Epithelial cell of proximal tubule (primary cell): ENCODE measurements at places on chromosomes 4 and X.

DNA sequence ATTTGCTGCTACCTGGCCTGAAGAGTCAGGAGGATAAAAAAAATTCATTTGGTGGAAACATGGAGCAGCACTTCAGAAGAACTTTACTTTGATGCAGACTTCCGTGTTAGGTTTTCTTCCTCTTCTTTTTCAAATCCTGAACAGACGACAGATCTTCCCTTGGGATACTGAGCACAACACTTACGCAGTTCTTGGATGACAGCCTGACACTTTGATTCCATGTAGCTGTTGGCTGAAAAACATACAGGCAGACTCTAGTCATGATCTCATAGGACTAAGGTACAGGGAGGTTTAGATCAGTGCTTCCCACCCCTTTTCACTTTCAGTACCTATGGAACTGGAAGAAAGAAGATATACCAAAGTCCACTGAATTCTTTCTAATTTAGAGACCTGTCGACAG, 9.2 kb downstream of the CMC4 start:
- no peak for DNase-seq

DNA sequence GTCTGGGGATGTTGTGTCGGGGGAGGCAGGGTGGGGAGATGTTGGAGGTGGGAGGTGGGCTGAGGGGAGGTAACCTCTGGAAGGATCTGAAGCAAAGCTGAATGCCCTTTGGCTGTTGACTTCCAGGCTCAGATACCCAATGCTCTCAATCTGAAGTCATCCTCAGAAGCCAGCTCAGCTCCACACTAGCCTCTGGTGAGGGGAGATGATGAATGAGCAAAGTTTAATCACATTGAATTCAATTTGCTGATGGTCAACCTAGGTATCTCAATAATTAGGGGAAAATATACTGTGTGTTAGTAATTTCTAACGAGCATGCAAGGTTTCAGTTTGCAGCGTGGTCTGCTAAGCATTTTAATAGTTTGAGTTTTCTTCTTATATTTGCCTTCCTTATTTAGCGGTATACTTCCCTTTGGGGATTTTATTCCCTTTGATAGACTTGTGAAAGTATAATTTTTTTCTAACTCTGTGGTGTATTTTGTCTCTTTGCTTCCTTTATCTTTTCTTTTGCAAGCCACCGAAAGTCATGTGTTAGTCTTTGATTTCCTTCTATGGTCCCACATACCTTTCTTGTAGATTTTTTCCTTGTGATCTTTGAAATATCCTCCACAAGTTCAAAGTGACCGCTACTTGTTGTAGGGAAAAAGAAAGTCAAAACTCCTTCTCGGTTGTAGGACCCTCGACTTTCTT, 146.3 kb upstream of the LEF1 start:
- DNase-seq: no peak

DNA sequence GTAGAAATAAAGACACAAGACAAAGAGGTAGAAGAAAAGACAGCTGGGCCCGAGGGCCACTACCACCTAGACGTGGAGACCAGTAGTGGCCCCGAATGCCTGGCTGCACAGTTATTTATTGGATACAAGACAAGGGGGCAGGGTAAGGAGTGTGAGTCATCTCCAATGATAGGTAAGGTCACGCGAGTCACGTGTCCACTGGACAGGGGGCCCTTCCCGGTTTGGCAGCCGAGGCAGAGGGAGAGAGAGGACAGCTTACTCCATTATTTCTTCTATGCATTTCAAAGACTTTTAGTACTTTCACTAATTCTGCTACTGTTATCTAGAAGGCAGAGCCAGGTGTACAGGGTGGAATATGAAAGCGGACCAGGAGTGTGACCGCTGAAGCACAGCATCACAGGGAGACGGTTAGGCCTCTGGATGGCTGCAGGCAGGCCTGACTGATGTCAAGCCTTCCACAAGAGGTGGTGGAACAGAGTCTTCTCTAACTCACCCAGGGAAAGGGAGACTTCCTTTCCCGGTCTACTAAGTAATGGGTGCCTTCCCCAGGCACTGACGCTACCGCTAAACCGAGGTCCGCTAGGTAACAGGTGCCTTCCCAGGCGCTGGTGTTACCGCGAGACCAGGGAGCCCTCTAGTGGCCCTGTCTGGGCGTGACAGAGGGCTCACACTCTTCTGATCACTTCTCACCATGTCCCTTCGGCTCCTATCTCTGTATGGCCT, 44.9 kb downstream of the ZBTB49 start:
- DNase-seq: peak; percentile 12

DNA sequence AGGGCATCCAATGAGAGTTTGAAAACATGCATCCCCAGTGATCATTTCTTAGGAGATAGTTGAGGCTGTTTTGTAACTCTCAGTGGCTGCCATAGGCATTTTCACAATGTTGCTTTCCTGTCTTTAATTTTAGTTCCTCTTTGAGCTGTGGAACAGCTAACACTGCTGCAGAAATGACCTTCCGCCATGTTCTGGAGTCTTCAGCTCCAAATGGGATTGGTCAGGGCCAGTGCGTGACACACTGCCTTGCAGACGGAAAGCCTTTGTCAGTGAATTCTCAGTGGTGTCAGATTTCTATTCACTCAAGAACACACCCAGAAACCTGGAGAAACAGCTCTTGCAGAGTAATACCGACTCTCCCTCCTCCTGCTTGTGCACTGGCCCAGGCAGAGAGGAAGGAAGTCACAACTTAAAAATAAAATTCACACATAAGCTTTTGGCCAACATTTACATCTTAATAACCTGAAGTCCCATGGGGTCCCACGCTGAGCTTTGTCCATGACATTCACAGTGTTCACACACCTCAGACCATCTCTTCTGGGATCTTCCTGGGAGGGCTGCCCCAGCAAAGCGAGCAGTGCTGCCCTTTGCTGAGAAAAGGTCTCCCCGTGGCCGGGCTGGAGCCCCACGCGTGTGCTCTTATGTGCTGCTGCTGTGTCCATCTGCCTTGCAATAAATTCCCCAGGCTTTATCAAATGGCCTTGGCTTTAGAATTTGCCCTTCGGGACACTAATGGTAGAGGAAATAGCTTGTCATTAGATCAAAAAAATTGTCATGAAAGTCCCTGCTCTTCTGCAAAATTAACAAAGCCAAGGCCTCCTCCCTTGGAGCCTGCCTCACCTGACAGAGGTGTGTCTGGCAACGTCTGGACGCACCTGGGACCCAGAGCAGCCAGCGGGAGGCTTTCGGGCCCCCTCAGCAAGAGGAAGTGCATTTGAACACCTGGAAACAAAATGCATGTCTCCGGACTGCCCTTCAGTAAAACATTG, 126.8 kb downstream of the IRF2 start:
- DNase-seq: no peak

GRCh38 chrX:1397001-1397400, 5.1 kb upstream of the SLC25A6 start:
- no peak for DNase-seq

DNA sequence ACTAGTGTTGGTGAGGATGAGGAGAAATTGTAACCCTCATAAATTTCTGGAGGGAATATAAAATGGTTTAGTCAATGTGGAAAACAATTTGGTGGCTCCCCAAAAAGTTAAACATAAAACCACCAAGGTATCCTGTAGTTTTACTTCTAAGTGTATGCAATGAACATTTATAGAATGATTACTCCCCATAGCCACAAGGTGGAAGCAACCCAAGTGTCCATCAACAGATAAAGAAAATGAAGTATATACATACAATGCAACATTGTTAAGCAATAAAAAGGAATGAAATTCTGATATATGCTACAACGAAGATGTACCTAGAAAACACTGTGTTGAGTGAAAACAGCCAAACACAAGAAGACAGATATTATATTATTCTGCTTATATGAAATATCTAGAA, 569.1 kb upstream of the GRID2 start:
- no peak for DNase-seq

DNA sequence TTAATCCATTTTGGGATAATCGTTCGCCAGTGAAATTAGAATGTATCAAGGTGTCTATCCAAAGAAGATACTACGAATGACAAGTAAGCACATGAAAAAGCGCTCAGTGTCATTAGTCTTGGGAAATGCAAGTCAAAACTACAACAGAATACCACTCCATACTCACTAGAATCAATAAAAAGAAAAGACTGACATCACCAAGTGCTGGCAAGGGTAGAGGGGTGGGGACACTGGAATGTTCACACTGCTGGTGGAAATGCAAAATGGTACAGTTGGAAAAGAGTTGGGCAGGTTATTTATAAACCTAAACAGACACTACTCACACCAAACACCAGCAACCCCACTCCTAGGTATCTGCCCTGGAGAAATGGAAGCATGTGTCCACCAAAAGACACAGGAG, 11.2 kb downstream of the WDR1 start:
- DNase-seq: no peak

GRCh38 chr4:6969826-6970800, 60.5 kb downstream of the TBC1D14 start:
- no peak for DNase-seq

DNA sequence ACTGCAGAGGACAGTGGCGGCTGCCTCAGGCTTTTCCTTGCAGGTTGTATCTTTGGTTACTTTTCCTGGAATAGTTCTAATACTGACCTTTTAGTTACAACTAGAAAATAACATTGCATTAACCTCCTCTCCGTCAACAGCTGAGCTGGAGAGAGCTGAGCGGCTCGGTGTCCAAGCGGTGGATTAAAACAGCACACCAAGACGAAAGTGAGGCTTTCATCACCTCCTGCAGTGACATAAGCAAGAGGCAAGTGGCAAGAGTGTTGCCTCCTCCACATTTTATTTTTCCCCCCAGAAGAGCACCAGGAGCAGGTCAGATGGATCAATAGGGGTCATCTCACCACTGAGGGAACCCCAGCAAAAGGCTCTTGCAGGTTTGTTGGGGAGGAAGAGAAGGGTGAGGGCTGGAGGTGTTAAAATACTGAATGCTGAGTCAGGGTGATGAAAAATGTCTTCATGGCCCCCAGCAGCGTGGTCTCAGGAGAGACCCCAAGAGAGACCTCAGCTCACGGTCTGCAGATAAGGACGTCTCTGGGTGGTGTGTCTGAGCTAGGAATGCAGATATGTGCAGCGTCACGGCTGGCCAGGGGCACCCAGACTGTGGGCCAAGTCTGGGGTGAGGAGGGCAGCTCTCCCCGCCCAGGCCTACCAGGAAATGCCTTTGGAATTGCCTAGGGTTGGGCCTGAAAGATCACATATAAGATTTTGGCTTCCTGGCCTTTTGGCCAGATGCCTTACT, 50.3 kb downstream of the CASP3 start:
- DNase-seq: no peak
